Body of pancreas (tissue), 4 donors: ENCODE measurements at places on chromosomes 16 and 17. TPM values are rescaled to one million over a fixed set of nuclear protein-coding genes. Genes with fewer than 3 reads are reported as not detected.

DNA sequence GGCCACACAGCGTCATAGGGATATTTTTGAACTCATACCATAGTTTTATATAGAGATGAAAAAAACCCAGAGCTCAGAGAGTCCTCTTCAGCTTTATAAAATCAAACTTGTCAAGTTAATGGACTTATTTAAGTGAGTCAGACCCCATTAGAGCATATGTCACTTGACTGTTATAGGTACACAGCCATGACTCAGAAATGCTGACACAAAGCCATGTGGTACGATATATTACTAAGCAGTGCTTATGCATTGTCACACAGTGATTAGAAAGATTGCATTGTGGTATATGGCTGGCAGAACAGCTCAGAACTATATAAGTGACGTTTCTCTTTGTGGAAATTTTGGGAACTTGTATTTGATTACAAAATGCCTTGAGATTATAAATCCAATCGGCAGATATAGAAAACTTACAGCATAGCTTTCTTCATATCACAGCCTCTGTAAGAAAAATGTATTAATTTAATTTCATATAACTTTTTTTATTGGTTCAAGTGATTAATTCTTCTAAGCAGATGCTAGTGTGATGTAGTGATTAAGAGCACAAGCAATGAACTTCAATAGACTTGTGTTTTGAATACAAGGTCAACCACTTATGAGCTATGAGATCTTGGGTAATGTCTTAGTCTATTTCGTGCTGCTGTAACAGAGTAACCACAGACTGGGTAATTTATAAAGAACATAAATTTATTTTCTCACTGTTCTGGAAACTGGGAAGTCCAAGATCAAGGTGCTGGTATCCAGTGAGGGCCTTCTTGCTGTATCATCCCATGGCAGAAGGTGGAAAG lies 25.8 kb upstream of the GINS3 start:
- H3K27ac ChIP-seq, result no peak overlapping the region
- no peaks in the 10 kb centered on the region for H3K27me3 ChIP-seq
- H3K4me1 ChIP-seq, result no peaks in the 10 kb centered on the region
- no peaks in the 10 kb centered on the region for H3K36me3 ChIP-seq
- H3K4me3 ChIP-seq, result no peak overlapping the region

DNA sequence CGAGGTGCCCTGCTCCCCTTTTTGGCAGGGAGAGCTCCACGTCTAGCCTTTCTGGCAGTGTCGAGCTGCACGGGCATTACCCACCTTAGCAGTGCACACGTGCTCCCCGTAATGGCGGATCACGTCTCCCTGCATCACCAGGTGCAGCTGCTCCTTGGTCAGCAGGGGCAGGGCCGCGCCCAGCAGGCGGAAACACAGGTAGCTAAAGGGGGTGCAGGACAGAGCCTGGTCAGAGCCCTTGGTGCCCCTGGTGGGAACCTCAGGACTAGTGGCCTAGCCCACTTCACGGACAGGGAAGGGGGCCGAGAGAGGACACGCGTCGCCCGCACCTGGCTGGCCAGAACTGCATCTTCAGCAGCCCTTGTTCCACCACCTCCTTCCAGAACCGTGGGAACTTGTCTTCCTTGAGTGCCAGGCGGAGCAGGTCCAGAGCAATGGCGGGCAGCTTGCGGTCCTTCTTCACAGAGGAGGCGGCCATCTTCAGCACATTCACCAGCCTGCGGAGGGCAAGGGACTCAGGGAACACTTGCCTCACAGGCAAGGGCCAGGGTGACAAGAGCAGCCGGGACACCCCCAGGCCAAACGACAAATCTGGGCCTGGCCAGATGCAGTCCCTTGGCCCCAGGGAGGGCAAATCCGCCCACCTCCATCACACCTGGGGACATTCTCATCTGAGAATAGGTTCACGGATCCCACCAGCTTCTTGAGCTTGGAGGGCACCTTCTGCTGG lies 3.2 kb downstream of the MYBBP1A start:
- peaks cover 38% of the 10 kb centered on the region for H3K36me3 ChIP-seq
- H3K4me3 ChIP-seq, result no peak overlapping the region
- DNase-seq, result no peak
- H3K27ac ChIP-seq, result no peak overlapping the region

GRCh38 chr16:3819746-3820724 lies 60.5 kb downstream of the CREBBP start:
- peak; percentile 64 for DNase-seq
- H3K4me1 ChIP-seq, result peaks cover 67% of the 10 kb centered on the region
- no peaks in the 10 kb centered on the region for H3K36me3 ChIP-seq
- H3K27me3 ChIP-seq, result no peaks in the 10 kb centered on the region

- peak; percentile 73 for DNase-seq
- H3K4me3 ChIP-seq, result no peak overlapping the region
- no peaks in the 10 kb centered on the region for H3K36me3 ChIP-seq
- peaks cover 46% of the 10 kb centered on the region for H3K4me1 ChIP-seq
These were observed 3.0 kb downstream of the MT2A start for GRCh38 chr16:56611281-56611833.

DNA sequence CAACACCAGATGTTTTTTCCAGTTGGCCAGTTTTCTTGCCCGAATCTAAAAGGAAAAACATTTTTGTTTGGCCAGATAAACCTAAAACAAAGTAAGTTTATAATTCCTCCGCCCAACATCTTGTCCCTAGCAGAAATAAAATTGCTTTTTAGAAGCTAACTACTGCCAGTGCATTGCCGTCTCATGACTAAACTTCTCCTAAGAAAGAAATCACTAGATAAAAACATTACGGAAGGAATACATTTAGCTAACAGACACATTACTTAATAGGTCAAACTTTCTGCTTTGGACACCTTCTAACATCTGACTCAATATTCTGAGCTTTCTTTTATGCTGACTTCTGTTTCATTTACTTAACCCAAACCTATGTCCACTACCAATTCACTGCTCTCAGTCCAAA lies 36.2 kb downstream of the FBXL20 start:
- no peak for DNase-seq
- H3K36me3 ChIP-seq, result no peaks in the 10 kb centered on the region
- H3K4me1 ChIP-seq, result no peaks in the 10 kb centered on the region
- H3K4me3 ChIP-seq, result no peak overlapping the region
- H3K27me3 ChIP-seq, result no peaks in the 10 kb centered on the region

- peaks cover 17% of the 10 kb centered on the region for H3K4me1 ChIP-seq
- no peak for DNase-seq
- H3K4me3 ChIP-seq, result peak overlapping the region; percentile 94
- no peaks in the 10 kb centered on the region for H3K27me3 ChIP-seq
These were observed 968 bp downstream of the CEP112 start for GRCh38 chr17:66190738-66191592.

The HOXB3 gene
- 2.9 TPM for total RNA-seq
